ENCODE measurements at places on chromosomes 1 and 21.

- peak; percentile 92 for DNase-seq
These were observed 9.1 kb upstream of the LCE2D start for GRCh38 chr1:152654110-152654509.

- DNase-seq: no peak
These were observed 3.6 kb downstream of the FNDC5 start for GRCh38 chr1:32867151-32867550.

DNA sequence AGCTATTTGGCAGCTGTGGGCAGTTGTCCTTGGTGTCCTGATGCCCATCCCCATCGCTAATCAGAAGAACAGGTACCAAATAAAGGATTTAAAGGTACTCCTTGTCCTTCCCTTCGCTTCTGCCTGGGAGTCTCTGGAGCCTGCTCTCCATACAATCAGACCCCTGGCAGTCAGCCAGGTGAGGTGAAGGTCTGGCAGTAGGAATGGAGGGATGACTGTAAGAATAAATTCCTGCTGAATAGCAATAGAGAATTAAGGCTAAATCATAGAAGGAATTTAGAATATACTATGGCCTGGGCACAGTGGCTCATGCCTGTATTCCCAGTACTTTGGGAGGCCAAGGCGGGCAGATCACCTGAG is 9.2 kb downstream of the THBS3 start:
- DNase-seq: no peak

DNA sequence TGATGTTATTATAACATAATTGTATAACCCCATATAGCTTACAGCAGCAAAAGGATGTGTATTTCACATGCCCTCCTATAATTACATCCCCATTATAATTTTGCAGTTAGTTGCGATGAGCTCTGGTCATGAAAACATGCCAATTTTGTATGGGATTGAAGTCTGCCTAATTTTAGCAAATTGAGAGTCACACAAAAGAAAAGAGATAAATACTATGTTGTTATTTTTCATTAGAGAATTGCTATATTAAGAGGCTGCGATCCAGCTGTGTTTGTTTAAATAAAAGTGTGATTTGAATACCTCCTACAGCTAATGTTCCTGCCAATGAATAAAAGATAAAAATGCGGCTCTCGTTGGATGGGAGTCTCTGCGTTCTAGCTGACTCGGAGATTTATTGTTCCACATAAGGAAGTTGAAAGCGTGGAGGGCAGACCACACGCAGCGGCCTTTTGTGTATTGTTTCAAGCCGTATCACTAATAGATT is 461.0 kb upstream of the NFIA start:
- DNase-seq: no peak

GRCh38 chr1:226661965-226662364 is 77.1 kb downstream of the ITPKB start:
- DNase-seq: no peak
